ENCODE measurements at places on chromosomes 6 and 20. TPM values are rescaled to one million over a fixed set of nuclear protein-coding genes. Genes with fewer than 3 reads are reported as not detected.

RAD21L1 gene
- total RNA-seq, result not detected

GDAP1L1 gene
- total RNA-seq, result 0.67 TPM

HEY2 gene
- 12.3 TPM for total RNA-seq

SLC2A4RG gene
- total RNA-seq, result 67.8 TPM

XRN2 gene
- total RNA-seq, result 33.4 TPM

CALHM6 gene
- 0.97 TPM for total RNA-seq

HTR1E gene
- not detected for total RNA-seq

THBD gene
- total RNA-seq, result 27.0 TPM

AKAP7 gene
- total RNA-seq, result 10.9 TPM

RIPOR2 gene
- 11.2 TPM for total RNA-seq

TUBB gene
- total RNA-seq, result 215 TPM

LAMP5 gene
- total RNA-seq, result 0.22 TPM

EFHC1 gene
- total RNA-seq, result 6.2 TPM

NHLRC1 gene
- 1.6 TPM for total RNA-seq

SYNGAP1 gene
- total RNA-seq, result 9.0 TPM

SOX18 gene
- total RNA-seq, result 67.0 TPM

TINAG gene
- 0.70 TPM for total RNA-seq

FAM217B gene
- total RNA-seq, result 15.6 TPM

UNC5CL gene
- total RNA-seq, result 1.0 TPM

CCR6 gene
- not detected for total RNA-seq

FAM184A gene
- total RNA-seq, result 0.40 TPM

RFX6 gene
- total RNA-seq, result not detected

CST4 gene
- not detected for total RNA-seq

WFDC2 gene
- 1.0 TPM for total RNA-seq

SH3BGRL2 gene
- 5.8 TPM for total RNA-seq

SLC25A27 gene
- total RNA-seq, result 25.6 TPM

VSTM2L gene
- total RNA-seq, result 11.1 TPM

HAO1 gene
- not detected for total RNA-seq

MUC21 gene
- not detected for total RNA-seq

VNN1 gene
- total RNA-seq, result 0.30 TPM

SLC17A1 gene
- total RNA-seq, result not detected

SUMO4 gene
- total RNA-seq, result 1.3 TPM

FOXS1 gene
- total RNA-seq, result 6.1 TPM

RGL2 gene
- 46.9 TPM for total RNA-seq

DDX39B gene
- total RNA-seq, result 201 TPM

C4A gene
- 131 TPM for total RNA-seq

SLC35F1 gene
- total RNA-seq, result 7.7 TPM

Data from cardiac septum (tissue), 1 donor.